Activated CD4-positive, CD25-positive, alpha-beta regulatory T cell (primary cell): ENCODE measurements at places on chromosomes 7 and 10.
A peak's percentile ranks its signal among the peaks of the same experiment; 100 is the strongest.

DNA sequence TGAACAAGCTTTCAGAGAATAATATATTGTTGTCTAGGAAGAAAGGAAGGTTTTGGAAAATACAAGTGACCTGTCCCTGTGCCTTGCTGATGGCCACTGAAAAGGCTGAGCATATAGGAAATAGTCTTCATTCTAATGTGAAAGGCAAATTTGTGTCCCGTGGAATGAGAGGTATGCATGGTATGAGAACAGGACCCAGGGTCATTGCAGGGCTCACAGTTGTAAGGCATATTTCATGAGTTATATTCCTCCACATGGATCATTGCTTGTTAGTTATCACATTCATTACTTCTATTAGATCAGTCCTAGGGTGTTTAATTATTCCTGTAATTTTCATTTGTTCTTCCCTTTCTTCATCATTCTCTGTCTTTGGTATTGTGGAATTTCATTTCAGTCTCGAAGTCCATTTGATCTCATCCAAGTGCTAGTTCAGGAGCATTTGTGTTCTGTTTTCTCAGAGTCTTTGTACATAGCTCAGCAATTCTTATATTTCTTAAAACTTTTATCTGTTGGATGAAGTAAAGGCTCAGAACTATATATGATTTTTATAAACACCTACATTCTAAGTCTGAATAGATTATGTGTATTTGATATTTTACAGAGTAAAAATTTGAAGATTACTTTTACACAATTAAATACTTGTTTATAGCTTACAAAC, 39.4 kb upstream of the ARHGAP21 start:
- DNase-seq, result no peak

DNA sequence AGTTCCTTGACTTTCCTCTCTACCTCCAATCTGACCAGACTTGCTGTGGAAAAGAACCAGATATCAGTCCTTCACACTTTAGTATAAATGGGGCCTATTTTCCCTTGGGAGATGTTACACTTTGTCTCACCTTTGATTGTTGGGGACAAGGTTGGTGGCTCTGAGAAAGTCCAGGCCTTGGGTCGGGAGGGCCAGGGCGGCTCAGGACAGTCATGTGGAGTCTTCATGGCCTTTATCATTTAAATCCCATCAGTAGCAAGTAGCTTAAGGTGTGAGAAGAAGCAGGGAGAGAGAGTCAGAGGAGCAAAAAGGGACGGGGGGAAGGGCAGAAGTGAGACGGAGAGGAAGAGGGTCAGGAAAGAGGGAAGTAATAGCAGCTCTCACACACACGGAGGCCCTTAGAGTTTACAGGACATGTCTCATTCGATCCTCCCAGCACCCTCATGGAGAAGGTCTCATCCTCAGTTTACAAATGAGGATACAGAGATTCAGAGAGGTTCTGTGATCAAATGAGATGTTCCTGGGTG, 40.5 kb downstream of the TBATA start:
- no peak for DNase-seq

- no peak for DNase-seq
These were observed 9.4 kb upstream of the NKX2-3 start for GRCh38 chr10:99523251-99523773.

- DNase-seq, result no peak
These were observed 13.0 kb downstream of the AKAP9 start for GRCh38 chr7:91953618-91954017.

GRCh38 chr7:33550979-33551378, 354.4 kb upstream of the BMPER start:
- no peak for DNase-seq

DNA sequence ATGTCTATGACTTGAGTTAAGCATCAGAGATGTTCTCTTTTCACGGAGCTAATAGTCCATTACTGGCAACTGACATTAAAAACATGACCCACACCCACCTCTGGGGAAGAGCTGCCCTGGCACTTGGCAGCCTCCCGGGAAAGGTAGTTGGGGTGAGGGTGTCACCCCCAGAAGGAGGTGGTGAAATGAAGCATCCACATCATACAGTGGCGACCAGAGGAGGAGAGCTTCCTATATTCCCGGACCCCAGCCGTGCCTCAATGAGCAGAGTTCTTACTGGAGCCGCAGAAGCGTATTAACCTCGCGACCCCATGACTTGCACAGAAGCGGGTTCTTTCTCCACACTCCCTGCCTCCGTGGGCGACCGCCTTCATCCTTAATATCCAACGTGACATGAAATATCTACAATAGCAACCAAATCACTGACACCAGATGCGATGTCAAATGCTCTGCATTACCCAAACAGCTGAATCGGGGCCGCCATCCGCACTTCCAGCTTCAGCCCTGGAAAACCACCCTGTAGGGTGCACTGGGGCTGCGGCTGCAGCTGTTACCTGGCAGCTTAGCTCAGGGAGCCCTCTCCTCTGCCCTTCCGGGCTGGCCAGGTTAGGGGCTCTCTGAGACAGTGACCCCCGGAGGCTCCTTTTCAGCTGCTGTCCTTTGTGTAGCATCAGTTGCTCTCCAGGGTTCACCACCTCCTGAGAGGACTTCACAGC, 103.1 kb upstream of the PARD3 start:
- DNase-seq, result no peak

DNA sequence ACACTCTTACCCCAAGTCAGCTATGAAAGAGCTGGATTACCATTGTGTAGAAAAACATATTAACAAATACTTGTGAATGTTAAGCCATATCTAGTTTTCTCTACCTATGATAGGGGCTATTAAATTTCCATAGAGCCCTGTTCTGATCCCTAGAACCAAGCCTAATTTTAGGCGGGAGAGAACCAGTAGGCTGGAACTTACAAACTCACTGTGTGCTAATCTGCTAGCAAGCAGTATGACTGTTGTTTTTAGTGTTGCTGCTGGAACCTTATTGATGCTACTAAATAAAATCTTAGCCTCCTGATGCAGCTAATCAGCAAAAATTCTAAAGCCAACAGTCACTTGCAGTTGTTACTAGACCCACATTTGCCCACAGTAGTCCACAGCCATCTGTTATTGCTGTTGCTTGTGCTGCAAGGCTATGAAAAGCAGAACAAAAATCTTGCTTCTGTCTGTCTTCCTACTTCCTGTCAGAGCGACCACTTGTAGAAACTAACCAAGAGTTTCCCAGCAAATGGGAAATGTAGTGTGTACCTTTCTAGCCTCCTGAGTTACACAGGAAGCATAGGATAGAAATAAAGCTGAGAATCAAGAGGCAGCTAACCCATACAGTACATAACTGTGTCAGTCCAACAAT, 368.4 kb downstream of the ARL4A start:
- no peak for DNase-seq

DNA sequence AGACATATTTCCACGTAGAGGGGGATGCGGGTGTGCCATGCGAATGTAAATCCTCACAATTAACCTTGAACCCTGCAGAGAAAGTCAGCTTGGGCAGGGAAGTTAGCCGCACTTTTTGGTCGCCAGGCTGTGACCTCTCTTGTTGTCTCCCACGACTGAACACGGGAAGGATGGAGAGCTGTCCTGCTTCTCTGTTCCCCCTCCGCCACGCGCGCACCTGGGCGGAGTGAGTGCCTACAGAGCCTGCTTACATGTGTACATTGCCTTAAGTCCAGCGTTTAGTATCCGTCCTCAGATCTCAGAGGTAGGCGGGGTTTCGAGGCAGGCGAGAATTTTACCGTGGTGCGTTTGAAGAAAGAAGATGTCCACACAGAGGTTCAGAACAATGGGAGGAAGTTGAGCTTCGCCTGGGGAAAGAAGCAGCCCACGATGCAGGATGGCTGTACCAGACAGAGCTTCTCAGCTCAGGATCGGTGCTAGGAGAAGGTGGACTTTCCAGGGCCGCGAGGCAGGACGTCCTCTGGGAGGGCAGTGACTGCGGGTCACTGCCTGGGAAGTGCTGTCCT, 482 bp upstream of the ERCC6 start:
- peak; percentile 6 for DNase-seq

- no peak for DNase-seq
These were observed 85.6 kb upstream of the CAPZA2 start for GRCh38 chr7:116776610-116777289.

DNA sequence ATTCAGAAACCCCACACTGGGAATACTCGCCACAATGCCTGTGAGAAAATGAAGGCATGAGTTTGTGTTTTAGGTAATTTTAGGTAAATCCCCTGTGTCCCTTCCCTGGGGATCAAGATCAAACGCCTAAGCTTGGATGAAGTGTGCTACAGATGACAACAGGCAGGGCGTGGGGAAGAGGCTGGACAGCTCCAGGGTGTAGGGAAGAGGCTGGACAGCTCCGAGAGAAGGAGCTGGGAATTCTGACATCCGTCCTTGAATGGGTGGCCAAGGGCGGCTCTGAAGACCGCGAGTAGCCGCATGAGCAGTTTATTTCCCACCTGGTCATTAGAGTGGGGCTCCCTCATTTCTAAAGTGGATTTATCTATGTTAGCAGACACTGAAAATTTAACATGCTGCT, 109.7 kb downstream of the RAMP3 start:
- DNase-seq, result no peak

DNA sequence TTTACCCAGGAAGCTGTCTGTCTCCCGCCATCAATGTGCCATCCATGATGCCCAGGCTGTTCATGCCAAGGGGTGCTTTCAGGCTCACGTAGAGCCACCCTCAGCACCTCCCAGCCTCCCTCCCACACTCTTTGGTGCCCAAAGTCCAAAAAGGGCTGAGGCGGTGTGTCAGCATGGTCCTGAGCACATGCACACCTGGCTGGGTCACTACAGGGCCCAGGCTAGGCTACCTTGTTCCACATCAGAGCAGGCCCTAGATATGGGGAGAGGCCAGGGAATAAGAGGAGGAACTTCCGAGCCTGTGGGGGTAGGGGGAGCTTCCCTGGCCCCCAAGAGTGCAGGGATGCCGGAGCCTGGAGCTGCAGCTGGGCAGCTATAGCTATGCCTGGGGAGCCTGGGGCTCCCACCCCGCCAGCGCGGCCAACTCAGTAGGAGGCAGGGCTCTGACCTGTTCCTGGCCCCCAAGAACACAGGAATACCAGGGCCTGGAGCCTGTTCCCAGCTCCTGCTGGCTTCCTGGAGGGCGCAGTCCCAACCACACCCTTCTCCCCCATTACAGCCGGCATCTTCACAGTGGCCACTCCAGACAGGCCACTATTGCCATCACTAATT, 133.2 kb upstream of the C7orf33 start:
- DNase-seq, result no peak

GRCh38 chr10:7202793-7203355, 208.0 kb downstream of the SFMBT2 start:
- no peak for DNase-seq

GRCh38 chr7:25846722-25847121, 305.3 kb upstream of the NFE2L3 start:
- no peak for DNase-seq

- DNase-seq, result no peak
These were observed 1015.8 kb downstream of the SORCS3 start for GRCh38 chr10:105656856-105657255.

DNA sequence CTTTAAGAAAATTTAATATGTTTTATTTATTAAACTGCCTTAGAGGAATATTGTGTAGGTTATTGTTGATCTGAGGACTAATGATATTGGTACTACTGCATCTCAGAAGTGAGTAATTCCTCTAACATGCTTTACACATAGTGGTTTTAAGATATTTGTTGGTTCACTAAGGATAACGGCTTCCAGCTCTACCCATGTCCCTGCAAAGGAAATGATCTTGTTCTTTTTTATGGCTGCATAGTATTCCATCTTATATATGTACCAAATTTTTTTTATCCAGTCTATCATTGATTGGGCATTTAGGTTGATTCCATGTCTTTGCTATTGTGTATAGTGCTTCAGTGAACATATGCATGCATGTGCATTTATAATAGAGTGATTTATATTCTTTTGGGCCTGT, 20.1 kb downstream of the NXPH1 start:
- DNase-seq, result no peak

DNA sequence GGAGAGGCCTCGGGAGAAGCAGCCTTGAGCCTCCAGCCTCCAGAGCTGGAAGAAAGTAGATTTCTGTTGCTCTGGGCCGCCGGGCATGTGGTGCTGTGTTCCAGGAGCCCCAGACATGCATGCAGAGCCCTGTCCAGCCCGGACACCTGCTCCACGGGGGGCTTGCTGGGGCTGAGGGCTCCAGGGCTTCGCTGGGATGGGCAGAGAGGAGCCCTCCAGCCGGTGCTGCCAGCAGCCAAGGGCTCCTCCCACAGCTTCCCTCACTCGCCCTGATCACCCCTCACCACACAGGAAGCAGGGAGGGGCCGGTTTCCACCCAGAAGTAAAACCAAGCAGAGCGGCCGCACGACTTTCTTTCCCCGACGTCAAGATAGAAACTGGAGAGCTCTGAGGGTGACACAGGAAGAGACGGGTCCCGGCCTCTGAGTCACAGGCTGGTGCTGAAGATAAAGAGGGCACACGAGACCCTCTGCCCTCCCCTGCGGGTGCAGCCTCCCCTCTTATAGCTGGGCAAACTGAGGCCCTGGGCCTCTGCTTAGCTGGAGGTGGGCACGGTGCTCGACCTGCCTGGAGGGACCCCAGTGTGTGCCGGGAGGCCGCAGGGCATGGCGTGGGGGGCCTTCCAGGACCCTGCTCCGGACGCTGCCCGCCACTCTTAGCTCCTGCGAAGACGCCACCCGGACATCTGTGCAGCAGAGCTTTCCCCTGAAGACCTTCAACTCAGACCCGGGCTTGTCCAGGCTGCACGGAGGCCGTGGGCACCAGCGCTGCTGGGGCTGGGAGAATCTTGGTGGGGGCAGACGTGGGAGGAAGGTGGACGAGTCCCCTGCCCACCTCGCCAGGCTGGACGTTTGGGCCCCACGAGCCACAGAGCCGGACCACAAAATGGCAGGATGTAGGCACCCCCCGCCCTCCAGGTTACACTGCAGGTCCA, 31.1 kb downstream of the ADAP1 start:
- peak; percentile 80 for DNase-seq

DNA sequence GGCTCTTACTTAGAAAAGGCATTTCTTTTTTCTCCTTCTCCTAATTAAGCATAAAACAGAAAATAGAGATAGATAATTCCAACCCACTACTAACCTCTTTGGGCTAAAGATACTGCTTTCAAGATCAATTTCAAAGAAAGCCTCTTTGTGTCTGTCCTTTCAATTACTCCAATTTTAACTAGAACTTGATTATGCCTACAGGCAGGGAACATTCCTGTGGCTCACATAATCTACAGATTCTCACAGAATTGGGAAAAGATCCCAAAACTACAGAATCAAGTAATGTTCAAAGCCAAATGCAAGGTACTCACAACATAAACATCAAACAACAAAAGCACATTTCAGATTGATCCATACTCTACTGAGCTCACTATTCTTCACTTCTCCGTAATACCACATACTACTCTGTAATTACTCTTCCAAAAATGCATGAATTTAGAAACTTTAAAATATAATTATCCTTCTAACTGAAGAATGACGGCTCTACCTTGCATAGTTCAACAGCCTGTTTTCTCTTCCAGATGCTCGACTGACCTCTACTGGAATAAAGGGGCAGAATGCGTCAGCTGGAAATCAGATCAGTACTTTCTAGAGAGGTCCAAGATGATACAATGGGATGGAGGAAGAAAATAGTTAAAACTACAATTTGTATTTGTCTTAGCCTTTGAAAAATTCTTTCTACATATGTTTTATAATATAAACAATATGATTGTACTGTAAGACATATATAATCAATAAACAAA, 3.9 kb downstream of the MTERF1 start:
- DNase-seq, result no peak

GRCh38 chr7:111931958-111932357, 274.2 kb downstream of the DOCK4 start:
- DNase-seq, result no peak
